Cardiac septum (tissue), 1 donor: ENCODE measurements at places on chromosomes 7 and 10. TPM values are rescaled to one million over a fixed set of nuclear protein-coding genes. Genes with fewer than 3 reads are reported as not detected.

DNA sequence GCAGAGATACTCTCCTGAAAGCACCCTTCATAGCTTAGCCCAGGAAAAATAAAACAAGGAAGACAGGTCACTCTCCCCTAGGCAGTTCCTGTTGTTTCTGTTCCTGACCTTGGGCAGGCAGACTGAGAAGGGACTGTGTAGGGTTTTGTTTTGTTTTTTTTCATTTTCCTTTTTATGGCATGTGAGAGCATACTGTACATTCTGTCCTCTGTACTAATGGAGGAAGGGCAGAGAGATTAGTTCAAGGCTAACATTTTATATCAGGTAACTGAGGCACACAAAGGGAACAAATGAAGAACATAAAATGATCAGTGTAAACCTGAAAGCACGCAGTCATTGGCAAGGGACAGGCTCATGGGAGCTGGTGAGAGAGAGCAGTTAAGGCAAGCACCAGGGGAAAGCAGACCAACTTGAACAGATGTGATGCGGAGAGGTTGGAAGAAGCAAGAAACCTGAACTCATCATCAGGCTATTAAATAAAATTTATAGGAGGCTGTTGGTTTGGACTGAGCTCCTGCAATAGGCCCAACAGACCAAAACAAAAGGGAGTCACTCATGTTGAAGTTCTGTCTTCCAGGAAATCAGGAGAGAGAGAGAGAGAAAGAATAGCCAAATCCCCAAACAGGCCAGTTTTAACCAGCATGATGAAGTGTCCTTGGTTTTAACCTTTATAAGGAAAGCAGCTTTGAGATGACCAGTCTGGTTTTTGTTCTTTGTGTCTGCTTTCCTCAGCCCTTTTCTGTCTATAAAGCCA is 34.1 kb upstream of the PDCD4 start:
- DNase-seq, result no peak

DNA sequence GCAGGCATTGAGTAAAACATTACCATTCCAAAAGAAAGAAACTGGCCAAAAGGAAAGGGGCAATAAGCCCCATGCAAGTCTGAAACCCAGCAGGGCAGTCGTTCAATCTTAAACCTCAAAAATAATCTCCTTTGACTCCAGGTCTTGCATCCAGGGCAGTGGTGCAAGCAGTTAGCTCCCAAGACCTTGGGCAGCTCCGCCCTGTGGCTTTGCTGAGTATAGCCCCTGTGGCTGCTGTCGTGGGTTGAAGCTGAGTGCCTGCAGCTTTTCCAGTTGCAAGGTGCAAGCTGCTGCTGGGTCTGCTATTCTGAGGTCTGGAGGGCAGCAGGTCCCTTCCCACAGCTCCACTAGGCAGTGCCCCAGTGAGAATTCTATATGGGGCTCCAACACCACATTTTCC is 580.1 kb upstream of the AUTS2 start:
- no peak for DNase-seq

GRCh38 chr10:43437141-43437870 is 395 bp downstream of the ZNF487 start:
- DNase-seq, result no peak

GRCh38 chr7:17069146-17069545 is 187.4 kb upstream of the AGR3 start:
- no peak for DNase-seq

GRCh38 chr10:133388973-133389818 is 4.8 kb upstream of the MTG1 start:
- peak; percentile 75 for DNase-seq

GRCh38 chr10:110845756-110846620 is 25.7 kb upstream of the PDCD4 start:
- no peak for DNase-seq

- no peak for DNase-seq
Measured at GRCh38 chr7:130970696-130971095, 236.7 kb upstream of the KLF14 start.

DNA sequence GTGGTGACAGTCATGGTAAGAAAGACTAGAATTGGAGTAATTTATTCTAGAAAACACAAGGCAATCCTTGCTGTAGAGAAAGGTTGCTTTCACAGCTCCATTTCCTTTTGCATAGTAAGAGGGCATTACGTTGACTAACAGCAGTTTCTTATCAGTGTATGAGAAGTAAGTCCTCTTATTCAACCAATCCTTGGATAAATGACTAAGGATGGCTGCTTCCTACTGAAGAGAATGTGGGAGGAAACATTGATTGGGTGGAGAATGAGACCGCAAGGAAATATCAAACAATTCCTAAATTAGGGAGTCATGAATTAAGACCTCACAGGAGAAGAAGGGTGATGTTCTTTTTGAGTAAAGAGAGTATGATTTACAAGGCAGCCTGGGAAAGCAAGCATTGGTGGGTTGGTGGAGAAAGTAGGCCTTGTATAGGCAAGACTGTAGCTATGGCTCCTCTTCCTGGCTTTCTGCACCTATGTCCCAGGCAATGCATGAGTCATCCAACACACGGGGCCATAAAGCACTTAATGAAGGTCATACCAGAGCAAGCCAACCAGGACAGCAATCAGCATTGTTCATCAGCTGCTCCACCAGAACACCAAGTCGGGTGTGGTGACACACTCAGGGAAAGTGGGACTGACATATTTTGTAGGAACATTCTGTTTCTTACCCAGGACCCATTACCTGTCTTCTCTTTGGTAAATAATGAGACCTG is 5.6 kb downstream of the MGAM start:
- no peak for DNase-seq

The ACTL6B gene
- not detected for total RNA-seq

The MKX gene
- total RNA-seq, result 0.16 TPM

The EMX2 gene
- 0.19 TPM for total RNA-seq

The CNNM1 gene
- 0.22 TPM for total RNA-seq

The SDK1 gene
- total RNA-seq, result 0.32 TPM

The CYP26C1 gene
- not detected for total RNA-seq

The GSTO1 gene
- 209 TPM for total RNA-seq
